ENCODE measurements at places on chromosomes 12 and 14. TPM values are rescaled to one million over a fixed set of nuclear protein-coding genes. Genes with fewer than 3 reads are reported as not detected.

DNA sequence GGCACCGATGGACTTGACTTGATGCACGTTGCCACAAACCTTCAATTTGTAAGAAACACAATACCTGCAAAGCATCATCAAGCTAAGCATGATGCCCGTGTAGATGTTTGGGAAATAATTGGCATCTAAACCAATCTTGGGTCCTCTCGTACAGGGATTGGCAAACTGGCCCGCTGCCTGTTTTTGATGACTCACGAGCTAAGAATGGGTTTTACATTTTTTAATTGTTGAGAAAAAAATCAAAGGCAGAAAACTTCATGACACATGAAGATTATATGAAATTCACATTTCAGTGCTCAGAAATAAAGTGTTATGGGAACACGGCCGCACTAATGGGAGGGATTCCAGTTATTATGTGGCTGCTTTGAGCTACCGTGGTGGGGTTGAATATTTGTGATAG lies 10.9 kb downstream of the MTA1 start:
- peaks cover 35% of the 10 kb centered on the region for H3K4me1 ChIP-seq
- peak; percentile 90 for DNase-seq
- H3K27ac ChIP-seq = peak overlapping the region; percentile 86
- peaks cover 8% of the 10 kb centered on the region for H3K36me3 ChIP-seq

DNA sequence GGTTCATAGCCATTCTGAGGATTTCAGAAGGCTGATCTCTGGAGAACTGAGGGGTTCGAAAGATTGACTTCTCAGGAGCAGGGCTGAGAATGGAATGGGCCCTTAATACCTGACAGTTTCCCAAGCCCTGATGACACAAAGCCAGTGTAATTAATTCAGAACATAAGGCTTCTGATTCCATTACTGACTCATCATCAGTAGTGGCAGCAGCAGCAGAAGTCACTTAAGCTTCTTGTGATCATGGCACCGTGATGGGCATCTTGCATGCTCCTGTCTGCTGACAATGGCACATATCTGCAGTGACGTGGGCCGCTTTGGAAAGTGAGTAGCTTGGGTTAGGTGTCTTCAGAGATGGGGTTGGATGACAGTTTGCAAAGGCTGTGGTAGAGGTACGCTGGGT lies 38.2 kb upstream of the GSG1 start:
- no peak overlapping the region for H3K27ac ChIP-seq
- H3K4me1 ChIP-seq = peaks cover 15% of the 10 kb centered on the region
- H3K27me3 ChIP-seq = no peaks in the 10 kb centered on the region
- no peaks in the 10 kb centered on the region for H3K36me3 ChIP-seq
- H3K4me3 ChIP-seq = no peak overlapping the region

GRCh38 chr12:69225251-69225910 lies 14.0 kb upstream of the CPSF6 start:
- H3K27me3 ChIP-seq = peaks cover 11% of the 10 kb centered on the region
- H3K4me3 ChIP-seq = no peak overlapping the region
- no peak overlapping the region for H3K27ac ChIP-seq
- H3K4me1 ChIP-seq = no peaks in the 10 kb centered on the region
- no peak for DNase-seq

Gene SYCP3
- 0.25 TPM for total RNA-seq

DNA sequence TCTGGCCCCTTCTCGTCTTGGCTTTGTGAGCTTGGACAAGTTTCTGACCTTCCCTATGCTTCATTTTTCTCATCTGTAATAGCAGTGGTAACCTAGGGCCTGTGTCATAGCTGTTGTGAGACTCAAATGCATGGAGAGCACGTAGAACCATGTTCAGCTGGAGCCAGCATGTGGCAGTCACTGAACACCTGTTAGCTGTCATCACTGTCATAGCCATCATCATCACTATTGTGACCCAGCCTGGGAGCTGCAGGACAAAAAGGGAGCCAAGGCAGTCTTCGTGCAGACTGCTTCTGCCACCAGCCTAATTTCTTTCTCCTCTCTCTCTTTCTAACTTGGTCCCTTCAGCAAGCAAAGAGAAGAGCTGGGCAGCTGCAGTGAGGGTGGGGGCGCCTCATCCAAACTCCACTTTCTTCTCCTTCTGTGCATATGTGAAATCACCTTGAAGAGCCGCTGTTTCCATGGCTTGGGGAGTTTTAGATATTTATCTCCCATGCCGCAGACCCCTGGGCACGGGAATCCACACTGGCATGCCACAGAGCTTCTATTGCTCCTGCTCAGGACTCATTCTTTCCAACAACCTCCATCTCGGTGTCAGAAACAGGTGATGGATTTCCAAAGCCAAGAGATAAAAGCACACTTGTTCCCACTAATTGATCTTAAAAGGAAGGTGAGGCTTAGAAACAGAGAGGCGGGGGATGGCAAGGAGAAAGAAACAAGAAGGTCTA lies 87.0 kb downstream of the SRRM4 start:
- H3K4me3 ChIP-seq = no peak overlapping the region
- DNase-seq = no peak
- no peaks in the 10 kb centered on the region for H3K4me1 ChIP-seq

DNA sequence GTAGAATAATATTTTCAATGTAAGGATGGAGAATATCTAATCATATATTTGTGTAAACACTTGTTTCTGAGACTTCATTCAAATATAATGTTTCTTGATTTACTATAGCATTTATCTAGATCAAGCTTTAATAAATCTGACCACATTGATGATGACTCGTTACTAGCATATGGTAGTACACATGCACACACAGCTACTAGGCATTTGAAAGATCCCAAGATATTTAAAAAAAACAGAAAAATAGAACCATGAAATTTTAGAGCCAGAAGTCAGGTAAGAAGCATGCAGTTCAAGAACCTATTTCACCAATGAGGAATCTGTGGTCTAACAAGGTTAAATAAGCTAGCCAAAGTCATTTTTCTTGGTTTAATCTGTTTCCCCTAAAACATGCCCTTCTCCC lies 32.0 kb downstream of the DCP1B start:
- H3K4me1 ChIP-seq = no peaks in the 10 kb centered on the region
- H3K27ac ChIP-seq = no peak overlapping the region
- no peak overlapping the region for H3K4me3 ChIP-seq

GRCh38 chr12:111870706-111871105 lies 28.7 kb downstream of the MAPKAPK5 start:
- DNase-seq = no peak
- H3K4me3 ChIP-seq = no peak overlapping the region
- H3K36me3 ChIP-seq = peaks cover 23% of the 10 kb centered on the region
- H3K27ac ChIP-seq = no peak overlapping the region

Gene KIF26A
- total RNA-seq = 9.5 TPM

DNA sequence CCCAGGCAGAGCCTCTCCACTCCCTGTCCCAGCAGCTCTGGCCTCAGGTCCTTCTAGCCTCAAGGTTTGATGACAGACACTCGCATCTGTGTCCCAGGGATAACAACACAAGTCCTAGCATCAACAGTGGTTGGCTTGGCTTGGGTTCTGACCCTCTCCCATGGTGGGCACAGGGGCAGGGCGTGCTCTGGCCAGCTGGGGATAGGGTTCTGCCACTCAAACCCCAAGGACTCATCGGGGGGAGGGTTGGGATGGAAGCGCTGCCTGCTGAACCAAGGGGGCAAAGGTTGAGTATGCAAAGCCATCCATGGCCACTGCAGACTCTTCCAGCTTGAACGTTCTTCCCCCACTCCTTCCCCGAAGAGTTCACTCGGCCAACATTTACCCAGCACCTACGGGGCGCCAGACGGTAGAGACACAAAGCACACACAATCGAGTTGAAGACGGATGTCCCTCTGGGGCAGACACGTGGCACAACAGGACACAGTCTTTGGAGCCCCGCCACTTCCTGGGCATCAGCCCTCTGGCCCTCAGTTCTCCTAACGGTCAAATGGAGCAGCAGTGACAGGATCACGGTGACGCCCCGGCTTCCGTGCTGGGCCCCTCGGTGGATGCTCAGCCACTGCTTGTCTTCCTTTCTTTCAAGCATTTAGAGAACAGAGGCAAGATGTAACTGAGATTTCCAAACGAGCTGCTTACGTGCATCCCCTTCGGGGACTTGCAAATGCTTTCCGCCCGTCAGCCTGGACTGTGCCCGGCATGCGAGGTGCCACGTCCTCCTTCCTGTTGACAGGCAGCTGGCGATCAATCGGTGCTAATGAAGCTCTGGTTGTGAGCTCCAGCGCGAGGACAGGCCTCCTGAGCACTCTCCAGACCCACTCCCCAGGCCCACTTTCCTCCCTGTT lies 42.6 kb downstream of the DLK1 start:
- no peaks in the 10 kb centered on the region for H3K4me1 ChIP-seq
- no peak for DNase-seq
- H3K4me3 ChIP-seq = no peak overlapping the region
- no peaks in the 10 kb centered on the region for H3K36me3 ChIP-seq
- H3K27ac ChIP-seq = no peak overlapping the region

DNA sequence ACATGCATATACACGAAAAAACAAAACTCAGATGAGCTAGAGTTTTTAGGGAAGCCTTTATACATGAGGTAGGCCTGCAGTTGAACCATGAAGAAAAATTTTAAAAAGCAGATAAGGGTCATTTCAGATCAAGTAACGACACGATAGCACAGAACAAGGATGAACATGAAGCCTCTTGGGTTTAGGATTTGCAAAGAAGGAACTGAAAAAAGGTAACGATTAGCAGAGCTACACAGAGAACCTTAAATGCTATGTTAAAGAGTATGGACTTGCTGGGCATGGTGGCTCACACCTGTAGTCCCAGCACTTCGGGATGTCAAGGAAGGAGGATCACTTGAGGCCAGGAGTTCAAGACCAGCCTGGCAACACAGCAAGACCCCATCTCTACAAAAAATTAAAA lies 96.1 kb upstream of the HECTD1 start:
- H3K27ac ChIP-seq = no peak overlapping the region
- no peak overlapping the region for H3K4me3 ChIP-seq
- peaks cover 8% of the 10 kb centered on the region for H3K36me3 ChIP-seq
- no peaks in the 10 kb centered on the region for H3K4me1 ChIP-seq
- no peak for DNase-seq

DNA sequence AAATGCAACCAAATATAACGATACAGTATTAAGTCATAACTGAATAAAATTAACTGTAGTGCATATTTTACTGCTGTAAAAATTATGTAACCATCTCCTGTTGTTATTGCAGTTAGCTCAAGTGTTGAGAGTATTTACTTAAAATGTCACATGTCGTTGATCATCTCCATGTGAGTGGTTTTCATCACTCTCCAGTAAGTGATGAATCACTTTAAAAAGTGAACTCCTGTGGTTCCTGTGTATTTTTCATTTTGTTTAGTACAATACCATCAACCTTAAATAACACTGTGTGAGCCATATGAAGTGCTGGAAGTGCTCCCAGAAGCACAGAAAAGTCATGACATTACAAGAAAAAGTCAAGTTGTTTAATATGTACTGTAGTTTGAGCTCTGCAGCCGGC lies 104.7 kb upstream of the SLCO1B1 start:
- no peak overlapping the region for H3K4me3 ChIP-seq
- no peaks in the 10 kb centered on the region for H3K27me3 ChIP-seq
- no peak overlapping the region for H3K27ac ChIP-seq
- H3K4me1 ChIP-seq = no peaks in the 10 kb centered on the region

GRCh38 chr12:62767496-62767895 lies 167.5 kb downstream of the PPM1H start:
- no peak overlapping the region for H3K27ac ChIP-seq
- no peaks in the 10 kb centered on the region for H3K27me3 ChIP-seq
- H3K4me3 ChIP-seq = no peak overlapping the region
- peak; percentile 32 for DNase-seq

DNA sequence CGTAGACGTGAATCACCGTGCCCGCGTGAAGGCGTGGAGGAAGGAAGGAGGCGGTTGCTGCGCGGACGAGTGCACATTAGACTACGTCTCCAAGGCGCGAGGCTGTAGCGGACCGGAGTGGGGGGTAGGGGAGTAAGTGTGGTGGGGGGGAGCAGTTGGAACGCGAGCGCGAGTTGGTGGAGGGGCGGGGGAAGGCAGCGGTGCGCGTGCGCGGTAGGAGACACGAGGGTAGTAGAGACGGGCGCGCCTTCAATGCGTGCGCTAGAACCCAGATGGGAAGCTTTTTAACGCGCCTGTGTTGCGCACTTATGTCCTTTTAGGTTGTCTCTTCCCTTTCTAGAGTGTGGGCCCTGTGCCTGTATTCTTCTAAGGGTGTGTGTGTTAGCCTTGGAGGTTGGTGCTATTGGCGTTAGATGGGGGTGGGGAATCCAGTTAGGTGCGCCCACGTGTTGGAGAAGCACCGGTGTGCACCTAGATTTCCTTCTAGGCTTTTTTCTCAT lies 604 bp downstream of the EIF4B start:
- no peaks in the 10 kb centered on the region for H3K27me3 ChIP-seq
- peak; percentile 67 for DNase-seq
- H3K4me3 ChIP-seq = peak overlapping the region; percentile 31
- peaks cover 36% of the 10 kb centered on the region for H3K4me1 ChIP-seq
- peak overlapping the region; percentile 72 for H3K27ac ChIP-seq

DNA sequence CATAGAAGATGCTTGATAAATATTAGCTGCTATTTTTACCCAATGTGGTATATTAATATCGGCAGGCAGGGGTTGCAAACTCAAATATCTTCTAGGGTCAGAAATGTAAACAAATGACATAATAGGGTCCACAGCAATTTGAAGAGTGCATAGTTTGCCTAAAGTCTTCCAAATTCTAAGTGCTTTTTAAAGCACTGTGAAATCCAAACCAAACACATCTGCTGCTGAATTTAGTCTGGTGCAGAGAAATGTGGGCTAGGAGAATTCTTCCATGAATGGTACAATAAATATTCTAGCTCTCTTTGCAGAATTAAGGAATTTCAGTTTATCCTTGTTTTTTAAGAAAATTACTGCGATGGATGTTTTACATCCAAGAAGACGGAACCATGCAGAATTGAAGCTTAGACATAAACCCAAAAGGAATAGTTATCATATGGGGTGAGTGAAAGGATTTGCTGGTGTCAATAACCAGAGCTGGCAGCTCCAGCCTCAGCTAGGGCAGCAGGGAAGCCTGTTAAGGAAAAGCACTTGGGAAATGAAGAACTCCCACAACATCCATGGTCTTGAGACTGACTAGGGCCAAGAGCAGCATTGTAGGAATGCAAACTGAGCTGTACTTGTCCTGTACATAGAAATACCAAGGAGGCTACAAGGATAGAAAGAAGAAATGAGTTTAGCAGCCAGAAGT lies 65.5 kb downstream of the PTPRR start:
- peaks cover 5% of the 10 kb centered on the region for H3K27me3 ChIP-seq
- H3K27ac ChIP-seq = no peak overlapping the region

DNA sequence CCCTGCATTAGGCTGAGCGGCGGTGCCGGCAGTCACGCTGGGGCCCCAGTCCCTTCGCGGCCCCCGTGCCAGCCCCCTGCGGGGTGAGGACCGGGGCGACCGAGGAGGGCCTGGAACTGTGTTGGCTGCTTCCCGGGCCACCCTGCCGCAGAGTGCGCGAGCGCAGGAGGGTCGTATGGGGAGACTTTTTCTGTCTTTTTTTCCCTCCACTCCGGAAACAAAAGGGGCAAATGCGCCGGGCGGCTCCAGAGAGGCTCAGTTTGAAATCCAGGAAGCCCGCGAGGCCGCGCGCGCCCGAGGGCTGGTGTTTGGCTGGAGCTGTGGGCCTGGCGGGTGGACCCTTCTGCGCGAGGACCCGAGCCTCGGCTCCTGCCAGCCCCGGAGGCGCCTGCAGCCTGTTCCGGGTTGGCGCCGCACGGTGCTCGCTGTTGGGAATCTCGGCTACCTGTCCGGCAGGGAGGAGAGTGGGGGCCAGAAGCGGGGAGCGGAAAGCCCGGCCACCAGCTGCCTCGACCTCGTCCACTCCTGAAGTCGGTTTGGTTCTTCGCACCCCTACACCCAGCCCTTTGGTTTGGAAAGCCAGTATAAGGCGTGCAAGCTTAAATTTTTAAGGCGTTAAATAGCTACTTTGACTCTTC lies 638 bp downstream of the PLEKHG3 start:
- H3K36me3 ChIP-seq = no peaks in the 10 kb centered on the region
- H3K27ac ChIP-seq = peak overlapping the region; percentile 0
- DNase-seq = no peak
- peaks cover 21% of the 10 kb centered on the region for H3K4me1 ChIP-seq
- H3K27me3 ChIP-seq = peaks cover 18% of the 10 kb centered on the region
- H3K4me3 ChIP-seq = peak overlapping the region; percentile 84

All from endothelial cell of umbilical vein (primary cell).